ENCODE measurements at places on chromosomes 1 and 21.

- no peak for DNase-seq
Measured at GRCh38 chr1:87428367-87428766, 99.7 kb downstream of the LMO4 start.

- no peak for DNase-seq
Measured at GRCh38 chr1:64005801-64006200, 197.6 kb upstream of the UBE2U start.

- DNase-seq, result no peak
Measured at GRCh38 chr21:33568448-33568847, 20.0 kb downstream of the DONSON start.

GRCh38 chr1:5998051-5998905 is 6.1 kb upstream of the NPHP4 start:
- DNase-seq, result no peak

- no peak for DNase-seq
Measured at GRCh38 chr1:198647055-198647454, 8.2 kb downstream of the PTPRC start.

GRCh38 chr1:185158800-185159199 is 1.8 kb downstream of the SWT1 start:
- DNase-seq, result no peak

DNA sequence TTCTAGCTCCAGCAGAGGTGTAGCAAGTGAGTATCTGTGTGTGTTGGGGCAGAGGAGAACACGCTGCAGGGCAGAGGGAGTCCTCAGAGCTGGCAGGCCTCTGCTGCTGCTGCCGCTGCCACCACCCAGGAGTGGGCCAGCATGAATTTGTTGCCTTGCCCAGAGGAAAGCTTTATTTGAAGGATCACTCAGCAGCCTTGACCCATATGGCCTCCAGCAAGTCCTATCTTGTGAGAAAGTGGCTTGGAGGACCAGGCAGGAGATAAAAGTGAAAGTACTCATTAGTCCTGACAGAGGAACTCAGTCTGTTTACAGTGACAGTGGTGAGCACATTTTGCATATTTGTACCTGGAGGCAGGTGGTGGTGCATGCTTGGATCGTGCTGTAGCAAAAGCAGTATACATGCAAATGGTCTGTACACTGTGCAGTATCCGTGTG is 3.1 kb downstream of the TRAF5 start:
- DNase-seq, result no peak

DNA sequence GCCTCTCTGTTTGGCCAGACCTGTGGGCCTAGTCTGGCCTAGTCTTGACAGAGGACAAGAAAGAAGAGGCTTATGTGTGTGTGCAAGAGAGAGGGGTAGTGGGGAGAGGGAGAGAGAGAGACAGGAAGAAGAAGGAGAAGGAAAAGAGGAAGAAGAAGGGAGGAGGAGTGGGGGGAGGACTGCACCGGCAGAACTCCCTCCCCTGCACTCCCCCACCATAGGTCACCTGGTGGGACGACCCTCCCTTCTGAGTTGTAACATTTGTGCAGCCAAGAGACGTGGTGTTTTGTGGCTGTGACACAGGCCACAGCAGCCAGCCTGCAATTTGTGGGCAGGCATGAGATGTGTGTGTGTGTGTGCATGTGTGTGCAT is 4.3 kb downstream of the INAVA start:
- DNase-seq, result no peak

DNA sequence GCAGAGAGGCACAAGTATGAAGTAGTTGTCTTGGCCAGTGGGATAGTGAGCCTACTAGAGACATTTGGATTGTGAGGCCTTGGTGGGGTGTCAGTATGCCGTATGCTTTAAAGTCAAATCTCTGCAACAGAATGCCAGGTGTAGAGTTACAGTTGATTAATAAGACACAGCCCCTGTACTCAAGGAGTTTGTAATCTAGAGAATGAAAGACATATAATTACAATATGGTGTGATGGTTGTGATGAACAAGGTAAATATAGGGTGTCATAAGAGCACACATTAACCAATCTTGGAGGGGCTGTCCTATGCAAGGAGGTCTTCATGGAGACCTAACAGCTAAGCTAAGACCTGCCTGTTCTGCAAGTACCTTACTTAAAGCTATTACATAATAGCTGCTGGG is 113.1 kb downstream of the ATF6 start:
- no peak for DNase-seq

- peak; percentile 72 for DNase-seq
Measured at GRCh38 chr1:202625416-202626360, 84.6 kb downstream of the SYT2 start.

GRCh38 chr1:184518736-184519357 is 132.0 kb downstream of the C1orf21 start:
- DNase-seq, result no peak

- DNase-seq, result no peak
Measured at GRCh38 chr1:90502696-90503095, 214.4 kb downstream of the BARHL2 start.

GRCh38 chr1:52140633-52141512 is 1.0 kb upstream of the ZFYVE9 start:
- no peak for DNase-seq

DNA sequence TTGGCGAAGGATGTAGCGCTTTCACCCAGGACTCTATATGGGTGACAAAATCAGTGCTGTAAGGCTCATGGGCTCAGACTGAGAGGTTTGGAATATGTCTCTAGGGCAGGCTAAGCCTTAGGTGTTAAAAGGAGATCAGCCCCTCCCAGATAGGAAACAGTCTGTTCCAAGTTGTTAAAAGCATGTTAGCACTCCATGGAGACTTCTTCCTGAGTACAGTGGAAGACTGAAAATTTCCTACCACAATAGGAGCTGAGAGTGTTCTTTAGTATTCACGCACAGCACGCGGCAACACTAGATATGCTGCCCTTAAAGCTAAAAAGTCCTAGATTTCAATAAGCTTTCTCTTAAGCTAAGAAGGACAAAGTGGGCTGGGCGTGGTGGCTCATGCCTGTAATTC is 122.1 kb downstream of the TRABD2B start:
- no peak for DNase-seq

- no peak for DNase-seq
Measured at GRCh38 chr1:192852001-192852947, 43.4 kb downstream of the RGS2 start.

GRCh38 chr1:26102119-26102518 is 9.5 kb upstream of the PDIK1L start:
- DNase-seq, result no peak

- DNase-seq, result no peak
Measured at GRCh38 chr1:172107316-172107975, 266.1 kb downstream of the DNM3 start.

GRCh38 chr21:45091550-45092322 is 17.4 kb downstream of the ADARB1 start:
- DNase-seq, result no peak

Data from RWPE1 (cell line).